ENCODE measurements at places on chromosomes 7 and 10.

GRCh38 chr7:65910237-65910636 is 37.4 kb downstream of the VKORC1L1 start:
- no peak for DNase-seq

GRCh38 chr10:105643660-105644059 is 1002.6 kb downstream of the SORCS3 start:
- DNase-seq: no peak

DNA sequence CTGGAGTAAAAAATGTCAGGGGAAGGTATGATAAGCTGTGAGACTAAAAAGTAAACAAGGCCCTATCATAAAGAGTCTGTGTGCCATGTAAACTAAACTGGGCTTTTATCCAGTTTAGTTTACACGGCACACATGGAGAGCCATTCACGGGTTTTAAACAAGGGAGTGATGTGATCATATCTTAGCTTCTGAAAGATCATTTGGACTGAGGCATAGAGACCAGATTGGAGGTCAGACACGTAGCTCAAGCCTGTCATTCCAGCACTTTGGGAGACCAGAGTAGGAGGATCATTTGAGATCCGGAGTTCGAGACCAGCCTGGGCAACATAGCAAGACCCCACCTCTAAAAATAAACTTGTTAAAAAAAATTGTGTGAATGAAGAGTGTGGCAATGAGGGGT is 50.1 kb downstream of the SKIDA1 start:
- no peak for DNase-seq

DNA sequence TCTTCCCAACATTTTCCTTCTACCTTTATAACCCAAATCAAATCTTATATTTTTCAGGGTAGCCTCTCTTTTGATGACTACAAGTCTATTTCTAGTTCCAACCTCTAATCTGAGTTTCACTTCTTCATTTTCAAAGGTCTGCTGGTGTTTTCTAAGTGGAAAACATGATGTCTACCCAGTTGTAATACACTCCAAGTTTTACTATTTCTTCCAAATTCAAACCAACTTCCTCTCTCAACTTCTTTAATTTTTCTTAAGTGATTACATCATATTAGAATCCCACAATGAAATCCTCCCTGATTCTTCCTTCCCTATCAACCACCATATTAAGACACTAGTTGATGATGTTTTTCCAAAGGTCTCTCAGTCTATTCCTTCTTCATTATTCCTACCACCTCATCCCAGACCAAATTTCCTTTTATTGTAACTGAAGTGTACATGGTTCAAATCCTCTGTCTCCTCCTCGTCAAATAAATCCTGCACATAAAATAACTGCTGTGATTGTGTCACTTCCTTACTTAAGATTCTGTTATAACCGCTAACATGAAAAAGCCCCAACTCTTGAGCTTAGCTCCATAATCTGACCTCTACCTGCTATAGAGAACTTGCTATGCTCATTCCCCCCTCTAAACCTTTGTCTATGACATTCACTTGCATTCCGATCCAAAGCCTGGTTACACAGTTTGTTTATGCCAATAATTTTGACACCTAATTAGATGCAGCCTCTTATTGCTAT is 12.7 kb downstream of the TAS2R38 start:
- no peak for DNase-seq

DNA sequence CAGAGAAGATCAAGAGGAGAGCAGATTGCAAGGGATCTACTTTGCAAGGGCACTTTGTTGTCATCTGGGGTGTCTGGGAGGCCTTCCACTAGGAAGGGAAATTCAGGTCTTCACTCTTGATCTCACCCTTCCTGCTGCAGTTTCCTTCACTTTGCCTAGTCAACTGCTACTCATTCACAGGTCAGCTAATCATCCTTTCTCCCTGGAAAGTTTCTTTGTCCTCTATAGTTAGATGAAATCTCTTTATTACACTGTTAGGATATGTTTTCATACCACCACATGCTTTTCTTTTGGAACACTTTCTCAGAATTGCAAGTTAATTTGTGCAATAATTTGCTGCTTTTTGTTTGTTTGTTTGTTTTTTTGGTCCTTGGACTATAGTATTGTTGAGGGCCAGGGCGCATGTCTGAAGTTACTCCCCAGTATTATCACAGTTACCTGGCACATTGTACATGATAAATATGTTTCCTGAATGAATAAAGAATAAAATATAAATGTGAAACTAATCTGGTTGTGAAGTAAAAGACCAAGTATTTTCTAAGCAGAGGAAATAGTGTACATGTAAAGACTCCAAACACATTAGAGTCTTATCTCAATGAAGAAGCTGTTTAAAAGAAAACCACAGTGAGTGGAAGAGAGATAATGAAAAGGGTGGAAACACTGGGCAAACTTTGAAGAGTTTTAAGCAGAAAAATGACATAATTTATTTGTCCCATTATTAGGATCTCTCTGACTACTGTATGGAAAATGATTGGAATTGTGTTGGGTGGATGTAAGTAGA is 139.9 kb upstream of the DGKB start:
- no peak for DNase-seq

DNA sequence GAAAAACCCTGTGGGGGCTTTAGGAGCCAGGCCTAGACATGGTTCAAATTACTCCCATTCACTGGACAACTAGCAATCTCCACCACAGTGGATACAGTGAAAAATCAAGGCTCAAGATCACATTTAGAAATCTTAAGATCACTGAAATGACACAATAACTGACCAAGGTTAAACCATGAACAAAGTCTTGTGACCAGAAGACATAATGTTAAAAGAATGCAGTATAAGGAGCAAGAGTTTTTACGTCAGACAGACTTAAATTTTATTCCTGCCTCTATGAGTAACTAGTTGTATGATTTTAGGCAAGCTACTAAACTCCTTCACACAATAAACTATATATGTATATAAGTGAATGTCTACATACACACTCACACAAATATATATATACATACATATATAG is 68.5 kb downstream of the MICU1 start:
- DNase-seq: no peak

- DNase-seq: no peak
Observed at GRCh38 chr7:107450970-107451369, 18.9 kb upstream of the GPR22 start.

DNA sequence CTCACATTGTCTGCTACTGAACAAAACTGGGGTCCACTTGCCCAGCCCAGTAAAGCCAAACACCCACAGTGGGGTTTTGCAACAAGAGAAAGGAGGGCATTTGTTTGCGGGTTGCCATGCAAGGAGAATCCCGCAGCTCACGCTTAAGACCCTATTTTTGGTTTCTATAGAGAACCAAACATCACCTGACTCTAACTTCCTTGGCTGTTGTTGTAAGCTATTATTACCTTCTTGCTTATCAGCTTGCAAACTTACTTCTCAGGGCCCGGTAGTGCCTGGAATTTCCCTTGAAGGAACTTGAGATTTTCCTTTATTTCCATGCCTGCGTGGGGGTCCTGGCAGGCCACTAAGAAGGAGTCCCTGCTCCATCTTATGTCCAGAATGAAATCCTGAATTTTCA is 20.7 kb downstream of the IFIT3 start:
- no peak for DNase-seq

DNA sequence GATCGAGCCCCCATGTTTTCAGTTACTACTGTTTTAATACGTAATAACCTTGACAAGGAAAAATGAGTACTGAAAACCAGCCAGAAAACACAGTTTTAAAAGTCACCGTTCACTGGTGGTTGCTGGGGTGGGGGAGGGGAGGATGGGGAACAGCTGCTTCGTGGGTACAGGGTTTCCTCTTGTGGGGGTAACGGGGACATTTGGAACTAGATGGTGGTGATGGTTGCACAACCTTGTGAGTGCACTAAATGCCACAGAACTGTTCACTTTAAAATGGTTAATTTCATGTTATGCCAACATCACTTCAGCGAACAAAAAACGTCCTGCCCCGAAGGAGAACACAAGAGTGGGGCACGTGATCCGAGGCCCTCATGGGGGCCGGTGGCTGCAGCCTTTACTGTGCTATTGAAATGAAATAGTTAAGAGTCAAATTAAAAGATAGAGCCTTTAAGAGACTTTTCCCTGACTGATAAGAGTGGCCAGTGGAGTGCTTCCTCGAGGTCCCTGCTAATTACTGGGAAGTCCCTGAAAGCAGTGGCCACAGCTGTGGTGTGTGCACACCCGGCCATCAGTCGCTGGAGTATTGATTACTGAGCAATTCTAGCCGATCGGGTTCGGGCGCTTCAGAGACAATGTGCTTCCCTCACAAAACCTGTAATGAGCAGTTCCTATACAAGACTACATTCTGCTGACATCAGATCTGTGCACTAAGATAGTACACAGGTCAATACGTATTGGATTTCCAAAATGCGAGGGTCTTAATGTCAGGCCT is 80.3 kb downstream of the EBF3 start:
- no peak for DNase-seq

DNA sequence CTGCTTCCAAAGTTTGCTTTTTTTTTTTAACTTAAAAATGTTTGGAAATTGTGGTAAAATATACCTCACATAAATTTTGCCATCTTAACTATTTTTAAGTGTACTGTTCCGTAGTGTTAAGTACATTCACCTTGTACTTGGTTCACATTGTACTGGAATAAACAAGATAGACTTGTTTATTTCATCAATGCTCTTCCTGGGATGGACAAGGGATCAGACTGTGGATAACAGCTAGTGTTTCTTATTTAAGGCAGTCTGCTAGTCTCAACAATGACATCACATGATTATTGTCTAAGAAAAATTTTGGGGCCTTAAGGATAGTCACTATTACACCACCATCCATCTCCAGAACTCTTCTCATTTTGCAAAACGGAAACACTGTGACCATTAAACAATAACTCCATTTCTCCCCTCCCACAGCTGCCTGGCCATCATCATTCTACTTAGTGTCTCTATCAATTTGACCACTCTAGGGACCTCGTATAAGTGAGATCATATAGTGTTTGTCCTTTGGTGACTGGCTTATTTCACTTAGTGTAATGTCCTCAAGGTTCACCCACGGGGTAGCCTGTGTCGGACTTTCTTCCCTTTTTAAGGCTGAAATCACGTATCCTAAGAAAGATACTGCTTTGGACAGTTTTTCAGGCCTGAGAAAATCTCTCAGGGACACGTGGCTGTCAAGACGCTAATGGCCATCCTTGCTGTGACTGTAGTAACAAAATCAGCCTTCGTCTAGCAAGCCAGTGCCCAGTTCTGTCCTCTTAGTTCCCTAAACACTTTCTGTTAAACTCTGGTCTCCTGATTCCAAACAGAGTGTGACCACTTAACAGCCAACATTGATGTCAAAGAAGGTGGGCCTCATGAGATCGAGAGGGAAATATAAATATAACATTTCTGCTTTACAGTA is 305.2 kb downstream of the FRMD4A start:
- DNase-seq: no peak

- no peak for DNase-seq
Observed at GRCh38 chr10:95508730-95509129, 52.4 kb downstream of the SORBS1 start.

GRCh38 chr7:73773700-73774517 is 3.8 kb upstream of the CLDN3 start:
- no peak for DNase-seq

DNA sequence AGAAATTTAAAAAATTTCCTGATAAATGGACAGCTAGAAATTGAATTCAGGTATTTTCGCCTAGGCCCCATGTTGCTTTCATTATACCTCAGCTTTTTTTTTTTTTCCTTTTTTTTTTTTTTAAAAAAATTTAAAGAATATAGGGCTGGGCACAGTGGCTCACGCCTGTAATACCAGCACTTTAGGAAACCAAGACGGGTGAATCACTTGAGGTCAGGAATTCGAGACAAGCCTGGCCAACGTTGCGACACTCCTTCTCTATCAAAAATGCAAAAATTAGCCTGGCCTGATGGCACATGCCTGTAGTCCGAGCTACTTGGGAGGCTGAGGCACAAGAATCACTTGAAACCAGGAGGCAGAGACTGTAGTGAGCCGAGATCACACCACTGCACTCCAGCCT is 334.0 kb downstream of the SORCS1 start:
- DNase-seq: no peak

DNA sequence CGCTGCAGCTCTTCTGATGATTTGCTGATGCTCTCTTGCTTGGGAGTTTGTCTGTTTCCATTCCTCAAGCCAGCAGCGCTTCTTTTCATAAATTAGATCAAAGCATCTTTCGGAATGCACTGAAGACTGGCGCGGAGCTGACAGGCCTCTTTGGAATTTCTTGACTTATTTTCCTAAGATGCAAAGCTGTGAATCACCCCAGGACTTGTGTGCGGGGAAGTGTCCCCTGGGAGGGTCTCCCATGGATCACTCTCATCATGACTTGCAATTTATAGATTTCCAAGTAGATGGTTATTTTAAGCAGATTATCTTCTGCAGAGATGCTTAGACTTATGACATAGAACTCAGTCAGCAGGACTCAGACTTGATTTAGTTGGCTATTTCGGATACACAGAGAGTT is 467.2 kb downstream of the TCERG1L start:
- no peak for DNase-seq

- no peak for DNase-seq
Observed at GRCh38 chr10:96502561-96503282, 11.0 kb downstream of the TLL2 start.

- DNase-seq: no peak
Observed at GRCh38 chr7:47771990-47772360, 176.3 kb downstream of the PKD1L1 start.

DNA sequence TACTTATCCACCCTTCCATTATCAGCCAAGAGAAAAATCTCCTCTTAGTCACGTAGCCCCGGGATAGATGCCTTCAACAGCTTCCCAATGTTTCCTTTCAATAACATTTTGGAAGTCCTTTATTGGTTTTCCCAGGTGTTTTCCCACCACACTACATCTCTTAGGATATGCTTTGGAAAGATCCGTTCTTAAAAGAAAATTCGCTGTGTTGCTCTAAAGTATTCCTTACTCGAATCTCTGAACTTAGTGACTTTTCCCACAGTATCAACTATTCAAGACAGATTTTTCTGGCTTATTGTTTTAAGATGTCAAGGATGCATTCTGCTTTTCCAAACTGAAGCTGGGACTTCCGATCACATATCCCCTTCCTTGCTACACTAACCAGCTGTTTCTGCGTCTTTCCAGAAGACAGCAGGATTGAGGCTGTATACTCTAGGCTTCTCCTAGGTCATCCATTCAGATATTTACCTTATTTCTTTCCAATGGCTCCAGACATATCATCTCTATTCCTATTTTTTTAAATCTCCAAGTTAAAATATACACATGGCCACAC is 36.5 kb upstream of the SVIL start:
- DNase-seq: no peak

DNA sequence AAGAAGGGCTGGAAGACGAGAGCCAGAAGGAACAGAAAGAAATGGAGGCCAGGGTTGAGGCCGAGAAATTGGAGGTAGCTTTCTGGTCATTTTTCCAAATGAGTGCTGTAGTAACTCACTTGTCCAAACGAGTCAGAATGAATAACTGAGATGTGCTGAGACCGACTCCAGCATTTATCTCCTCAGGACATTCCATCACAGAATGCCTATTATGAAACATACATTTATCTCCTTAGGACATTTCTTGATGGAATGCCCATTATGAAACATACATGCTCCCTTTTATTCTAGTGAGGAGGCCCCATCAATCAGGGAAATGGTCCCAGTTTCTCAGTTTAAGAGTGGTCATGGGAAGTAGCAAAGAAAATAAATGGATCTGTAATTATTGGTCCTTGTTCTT is 16.5 kb downstream of the AVL9 start:
- DNase-seq: no peak

- no peak for DNase-seq
Observed at GRCh38 chr7:15848901-15849300, 162.4 kb upstream of the MEOX2 start.
